ENCODE measurements at places on chromosomes 7 and 10.
A peak's percentile ranks its signal among the peaks of the same experiment; 100 is the strongest.

GRCh38 chr10:103517234-103518085 is 24.0 kb downstream of the NEURL1 start:
- no peak for DNase-seq

DNA sequence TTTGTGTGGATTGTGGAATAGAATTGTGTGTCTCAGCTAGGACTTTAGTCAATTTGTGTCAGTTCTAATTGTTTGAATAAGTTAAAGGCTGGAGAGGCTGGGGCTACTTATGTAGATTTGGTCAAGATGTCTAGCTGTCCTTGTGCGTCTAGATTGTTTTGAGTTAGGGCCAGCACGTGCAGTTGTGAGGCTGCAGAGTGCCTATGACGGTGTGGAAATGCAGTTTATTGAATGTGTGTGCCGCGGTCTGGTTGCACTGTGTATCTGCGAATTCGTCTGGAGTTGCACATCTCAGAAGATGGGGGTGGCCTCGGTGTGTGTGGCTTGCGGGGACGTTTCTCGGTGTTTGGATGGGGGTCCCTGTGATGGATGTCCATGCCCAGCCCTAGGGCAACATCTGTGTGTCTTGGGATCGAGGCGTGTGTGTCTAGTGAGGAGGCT is 10.2 kb downstream of the EMX2 start:
- no peak for DNase-seq

DNA sequence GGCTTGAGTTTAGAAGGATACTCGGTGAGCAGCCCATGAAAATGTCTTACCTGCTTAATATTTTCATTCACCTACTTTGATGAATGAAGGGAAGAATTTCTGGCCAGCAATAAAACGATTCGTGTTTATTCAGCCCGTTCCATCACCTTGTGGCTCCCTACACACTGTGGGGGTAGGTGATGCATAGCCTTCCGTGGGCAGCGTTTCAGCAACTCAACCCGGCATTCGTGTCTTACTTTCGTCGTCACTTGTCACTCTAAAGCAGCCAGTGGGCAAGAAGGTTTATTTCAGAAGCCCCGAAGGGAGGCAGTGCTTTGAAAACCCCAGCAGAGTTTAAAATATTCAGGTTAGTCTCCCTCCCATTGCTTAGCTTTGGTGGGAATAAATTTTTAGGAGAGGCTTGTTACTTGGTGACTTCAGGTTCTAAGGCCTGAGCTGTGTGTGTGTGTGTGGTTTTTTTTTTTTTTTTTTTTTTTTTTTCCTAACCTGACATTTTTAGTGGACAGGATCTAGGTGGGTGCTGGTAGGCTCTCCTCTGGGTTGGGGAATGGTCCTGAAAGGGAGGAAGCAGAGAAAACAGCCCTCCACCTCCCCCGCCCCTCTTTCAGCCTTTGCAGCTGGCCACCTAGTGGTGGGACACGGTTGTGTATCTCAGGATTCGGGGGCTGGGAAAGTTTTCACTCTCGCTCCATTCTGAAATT is 1.8 kb downstream of the GRK5 start:
- peak; percentile 41 for DNase-seq

DNA sequence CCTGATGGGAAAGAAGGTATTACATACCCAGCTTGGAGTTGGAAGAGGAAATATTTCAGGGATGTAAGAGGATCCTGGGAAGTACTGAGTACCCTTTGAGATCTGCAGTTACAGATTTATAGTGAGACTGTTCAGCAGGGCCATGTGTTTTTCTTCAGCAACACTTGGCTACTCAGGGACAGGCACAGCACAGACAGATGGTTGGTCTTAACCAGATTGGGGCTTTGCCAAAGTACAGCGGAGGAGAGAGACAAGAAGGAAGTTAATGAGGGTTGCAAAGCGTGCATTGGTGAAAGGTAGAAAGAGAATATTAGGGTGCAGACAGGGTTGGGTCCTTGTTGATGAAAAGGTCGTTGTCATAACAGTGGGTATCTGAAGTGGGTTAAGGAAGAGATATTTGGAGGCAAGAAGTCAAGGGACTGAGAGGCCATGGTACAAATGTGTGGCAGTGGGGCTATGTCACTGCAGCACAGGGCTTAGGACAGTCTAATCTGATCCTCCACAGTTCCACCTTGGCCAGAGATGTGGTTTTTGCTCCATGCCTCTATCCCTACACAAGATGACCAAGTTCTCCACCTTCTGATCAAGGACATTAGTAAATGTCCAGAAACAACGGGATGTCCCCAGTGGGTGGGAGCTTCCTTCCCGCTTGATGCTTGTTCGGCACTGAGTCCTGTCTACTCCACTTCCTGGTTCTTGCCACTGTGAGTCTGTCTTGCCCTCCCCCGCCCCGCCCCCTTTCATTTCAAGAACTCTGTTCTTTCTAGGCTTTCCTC is 18.9 kb upstream of the DNAJC1 start:
- no peak for DNase-seq

- no peak for DNase-seq
These were observed 95.0 kb downstream of the CNOT4 start for GRCh38 chr7:135414850-135415439.

- no peak for DNase-seq
These were observed 36.2 kb downstream of the NAMPT start for GRCh38 chr7:106248600-106248999.

DNA sequence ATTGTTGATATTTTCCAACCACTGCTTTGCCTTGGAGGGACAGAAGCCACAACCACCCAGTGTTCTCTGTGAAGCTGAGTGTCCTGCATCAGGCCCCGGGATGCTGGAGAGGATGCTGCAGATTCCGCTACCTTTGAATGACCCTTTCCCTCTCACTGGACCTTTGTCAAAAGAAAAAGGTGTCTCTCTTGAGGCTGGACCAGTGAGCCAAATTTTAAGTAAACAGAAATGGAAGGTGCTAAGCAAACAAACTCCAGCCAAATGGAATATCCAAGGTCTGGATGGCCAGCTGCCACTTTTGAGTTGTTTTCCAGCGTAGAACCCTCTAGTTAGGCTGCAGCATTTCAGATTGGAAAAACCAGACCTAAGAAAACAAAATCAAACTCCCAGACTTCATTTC is 145.5 kb downstream of the TRIL start:
- DNase-seq: no peak

GRCh38 chr7:111018960-111019736 is 71.8 kb upstream of the LRRN3 start:
- no peak for DNase-seq

- no peak for DNase-seq
These were observed 89.2 kb downstream of the CARD11 start for GRCh38 chr7:2954433-2954853.

GRCh38 chr10:110020265-110020664 is 12.5 kb downstream of the ADD3 start:
- no peak for DNase-seq

DNA sequence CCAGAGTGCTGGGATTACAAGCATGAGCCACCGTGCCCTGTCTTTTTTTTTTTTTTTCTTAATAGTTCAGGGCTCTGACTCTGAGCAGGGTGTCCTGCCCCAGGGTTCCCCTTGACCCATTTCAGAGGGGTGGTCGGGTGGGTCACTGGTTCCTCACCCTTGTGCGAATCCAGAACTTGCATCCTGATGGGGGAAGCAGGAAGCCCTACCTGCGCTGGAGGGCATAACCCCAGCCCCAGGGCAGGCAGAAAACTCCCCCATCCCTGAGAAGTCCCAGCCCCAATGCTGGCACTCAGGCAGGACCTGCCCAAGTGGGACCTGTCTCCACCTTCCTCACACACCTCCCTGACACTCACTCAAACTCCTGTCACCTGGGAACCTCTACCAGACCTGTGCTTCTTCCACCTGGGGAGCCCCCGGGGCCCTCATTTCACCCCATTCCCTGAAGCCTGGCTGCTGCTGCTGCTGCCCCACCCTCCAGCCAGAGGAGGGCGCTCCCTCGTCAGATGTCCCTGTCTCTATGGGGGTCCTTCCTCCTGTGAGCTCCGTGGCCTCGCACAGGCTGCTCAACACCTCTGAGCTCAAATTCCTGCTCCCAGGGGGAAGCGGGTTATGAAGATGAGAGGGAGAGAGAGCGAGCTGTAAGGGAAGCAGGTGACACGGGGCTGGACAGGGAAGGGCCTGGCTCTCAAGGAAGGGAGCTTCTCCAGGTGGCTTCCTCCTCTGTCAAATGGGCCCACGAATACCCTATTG is 15.1 kb upstream of the ZNF273 start:
- no peak for DNase-seq

DNA sequence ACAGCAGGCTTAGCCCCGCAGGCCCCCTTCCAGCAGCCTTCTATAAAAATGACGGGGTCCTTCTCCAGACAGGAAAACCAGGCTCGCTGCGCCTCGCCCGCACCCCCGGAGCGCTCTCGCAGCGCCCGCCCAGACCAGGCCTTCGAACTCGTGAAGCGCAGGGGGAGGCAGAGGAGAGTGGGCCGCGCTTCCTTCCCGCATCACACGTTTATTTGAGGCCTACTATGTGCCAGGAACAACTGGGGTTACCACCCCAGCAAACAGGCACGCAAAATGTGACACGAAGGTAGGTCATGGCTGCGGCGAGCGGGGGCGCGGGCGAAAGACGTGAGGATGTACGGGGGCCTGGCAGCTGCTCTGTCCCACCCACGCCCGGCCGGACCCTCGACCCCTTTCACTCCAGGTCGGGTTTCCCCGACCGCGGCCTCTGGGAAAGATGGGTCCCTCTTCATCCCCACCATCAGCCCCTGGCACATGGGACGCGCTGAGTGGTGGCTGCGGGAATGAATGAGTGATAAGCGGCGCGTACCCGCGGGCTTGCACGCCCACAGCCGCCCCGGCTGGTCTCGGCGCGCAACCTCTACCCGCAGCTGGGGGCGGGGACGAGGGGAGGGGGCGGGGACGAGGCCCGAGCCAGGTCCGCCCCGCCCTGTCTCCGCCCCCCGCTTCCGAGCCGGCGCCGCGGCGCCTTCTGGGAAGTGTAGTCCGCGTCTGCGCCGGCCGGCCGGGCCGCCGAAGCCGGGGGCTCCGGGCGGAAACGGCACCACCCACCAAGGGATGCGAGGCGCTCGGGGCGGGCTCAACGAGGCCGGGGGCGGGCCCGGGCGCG is 59.1 kb downstream of the ZNF467 start:
- DNase-seq: peak; percentile 76

DNA sequence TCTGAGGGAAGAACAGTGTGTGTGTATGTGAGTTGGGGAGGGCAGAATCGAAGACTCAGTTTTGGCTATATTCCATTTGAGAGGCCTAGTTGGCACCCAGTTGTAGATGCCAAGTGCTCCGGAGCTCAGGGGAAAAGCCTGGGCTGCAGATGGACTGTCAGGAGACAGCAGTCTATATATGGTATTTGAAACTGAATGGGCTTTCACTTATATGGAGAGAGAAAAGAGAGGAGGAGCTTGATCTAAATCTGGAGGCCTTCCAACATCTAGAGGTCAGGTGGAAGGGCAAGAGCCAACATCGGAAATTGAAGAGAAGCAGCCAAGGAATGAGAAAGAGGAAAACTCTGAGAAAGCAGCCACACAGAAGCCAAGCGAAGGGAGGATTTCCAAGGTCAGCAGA is 350.8 kb upstream of the BMPER start:
- DNase-seq: no peak

GRCh38 chr7:28749638-28750037 is 208.5 kb downstream of the TRIL start:
- no peak for DNase-seq

DNA sequence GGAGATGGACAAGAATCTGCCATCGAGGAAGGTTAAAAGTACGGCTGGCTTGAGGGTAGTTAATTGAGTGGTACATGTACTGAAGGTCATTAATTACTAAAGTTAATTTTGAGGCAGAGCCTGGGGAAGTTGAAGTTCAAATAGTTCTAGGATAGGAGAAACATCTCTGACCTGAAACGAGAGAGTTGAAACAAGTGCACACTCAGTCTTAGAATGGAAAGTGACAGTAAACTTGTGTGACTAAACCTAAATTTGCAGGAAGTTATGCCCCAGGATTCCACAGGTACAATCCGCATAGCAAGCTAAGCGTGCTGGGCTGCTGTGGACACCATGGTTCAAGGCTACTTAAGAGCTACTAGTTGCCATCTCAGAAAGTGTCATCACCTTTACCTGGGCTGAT is 209.9 kb downstream of the CHCHD3 start:
- no peak for DNase-seq

GRCh38 chr10:19928936-19929335 is 112.7 kb downstream of the PLXDC2 start:
- no peak for DNase-seq

GRCh38 chr10:26412932-26413331 is 25.2 kb upstream of the APBB1IP start:
- no peak for DNase-seq

DNA sequence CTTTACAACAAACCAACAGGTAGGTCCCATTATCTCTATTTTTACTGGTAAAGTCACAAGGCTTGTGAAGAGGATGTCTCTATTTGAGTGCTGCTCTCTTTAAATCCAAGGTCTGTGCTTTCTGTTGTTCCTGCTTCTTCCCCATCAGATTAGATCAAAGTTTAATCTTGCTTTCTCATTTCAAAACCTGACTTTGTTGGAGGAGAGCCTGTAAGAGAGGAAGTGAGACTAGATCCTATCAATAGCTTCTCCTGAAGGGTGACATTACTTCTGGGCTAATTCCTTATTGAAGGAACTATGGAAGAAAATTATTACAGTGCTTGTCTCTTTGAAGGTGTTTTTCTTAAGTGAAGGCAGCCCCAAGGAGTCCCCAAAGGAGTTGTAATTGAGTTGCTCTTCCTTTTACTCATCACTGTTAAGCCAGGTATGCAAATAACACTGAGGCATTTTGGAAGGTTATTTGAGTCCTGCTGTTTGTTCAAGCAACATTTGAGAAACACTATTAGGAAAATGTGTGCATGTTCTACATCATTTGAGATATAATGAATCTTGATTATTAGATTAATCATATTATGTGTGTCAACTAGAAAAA is 146.2 kb upstream of the MBL2 start:
- DNase-seq: no peak

GRCh38 chr7:47252675-47253074 is 329.2 kb downstream of the TNS3 start:
- DNase-seq: no peak

DNA sequence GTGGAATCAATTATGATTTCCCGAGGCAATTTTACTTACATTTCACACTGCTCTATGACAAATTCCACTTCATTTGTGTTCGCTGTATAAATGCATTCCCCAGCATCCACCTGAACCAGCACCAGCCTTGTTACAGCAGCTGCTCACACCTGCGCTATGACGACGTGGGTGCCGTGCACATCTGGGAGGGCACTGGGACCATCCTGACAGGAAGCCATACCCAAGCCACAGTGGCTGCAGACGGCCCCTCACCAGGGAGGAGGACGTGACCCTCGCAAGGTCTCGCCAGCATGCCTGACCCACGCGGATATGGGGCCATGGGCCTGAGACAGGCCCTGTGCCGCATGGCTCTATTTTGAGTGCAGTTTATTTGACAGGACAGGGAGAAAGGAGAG is 201.3 kb downstream of the MAD1L1 start:
- DNase-seq: no peak

- DNase-seq: no peak
These were observed 73.1 kb upstream of the UCN3 start for GRCh38 chr10:5291501-5292195.

- no peak for DNase-seq
These were observed 21.9 kb upstream of the DPYSL4 start for GRCh38 chr10:132164761-132165278.
